ENCODE measurements at places on chromosomes 3 and 15.

DNA sequence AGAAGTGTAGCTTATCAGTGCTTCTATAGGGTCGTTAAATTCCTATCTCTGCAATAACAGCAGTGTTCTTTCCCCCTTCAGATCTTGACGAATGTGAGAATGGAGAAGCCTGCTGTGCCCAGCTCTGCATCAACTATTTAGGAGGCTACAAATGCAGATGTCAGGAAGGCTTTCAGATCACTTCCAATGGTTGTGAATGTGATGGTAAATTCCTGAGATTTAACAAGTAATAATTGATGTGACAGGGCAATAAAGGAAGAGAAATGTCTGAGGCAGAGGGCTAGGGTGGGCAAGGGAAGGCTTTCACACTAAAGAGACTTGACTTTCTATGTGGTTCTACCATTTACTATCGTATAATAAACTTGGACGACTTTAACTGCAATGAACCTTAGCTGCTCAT lies 711.7 kb upstream of the GOLIM4 start:
- no peak for DNase-seq

- no peak for DNase-seq
Measured at GRCh38 chr3:42719002-42719401, 16.4 kb upstream of the HHATL start.

DNA sequence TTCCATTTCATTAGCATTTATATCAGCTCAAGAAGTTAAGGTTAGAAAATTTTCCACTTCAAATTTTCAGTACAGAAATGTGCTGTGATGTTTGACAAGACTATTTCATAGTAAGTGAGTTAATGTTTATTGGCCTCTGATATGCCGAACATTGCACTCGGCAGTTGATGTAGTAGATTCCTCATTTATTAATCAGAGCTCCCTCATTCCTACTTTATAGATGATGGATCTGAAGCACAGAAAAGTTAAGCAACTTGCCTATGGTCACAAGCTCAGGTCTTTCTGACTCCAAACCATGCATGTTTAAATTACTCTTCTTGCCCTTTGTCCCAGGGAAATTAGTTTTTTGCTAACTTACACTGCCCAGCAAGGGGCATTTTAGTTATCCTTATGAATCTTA lies 92.0 kb downstream of the ATG7 start:
- DNase-seq = peak; percentile 5

- no peak for DNase-seq
Measured at GRCh38 chr3:94061297-94061696, 1.4 kb downstream of the DHFR2 start.

DNA sequence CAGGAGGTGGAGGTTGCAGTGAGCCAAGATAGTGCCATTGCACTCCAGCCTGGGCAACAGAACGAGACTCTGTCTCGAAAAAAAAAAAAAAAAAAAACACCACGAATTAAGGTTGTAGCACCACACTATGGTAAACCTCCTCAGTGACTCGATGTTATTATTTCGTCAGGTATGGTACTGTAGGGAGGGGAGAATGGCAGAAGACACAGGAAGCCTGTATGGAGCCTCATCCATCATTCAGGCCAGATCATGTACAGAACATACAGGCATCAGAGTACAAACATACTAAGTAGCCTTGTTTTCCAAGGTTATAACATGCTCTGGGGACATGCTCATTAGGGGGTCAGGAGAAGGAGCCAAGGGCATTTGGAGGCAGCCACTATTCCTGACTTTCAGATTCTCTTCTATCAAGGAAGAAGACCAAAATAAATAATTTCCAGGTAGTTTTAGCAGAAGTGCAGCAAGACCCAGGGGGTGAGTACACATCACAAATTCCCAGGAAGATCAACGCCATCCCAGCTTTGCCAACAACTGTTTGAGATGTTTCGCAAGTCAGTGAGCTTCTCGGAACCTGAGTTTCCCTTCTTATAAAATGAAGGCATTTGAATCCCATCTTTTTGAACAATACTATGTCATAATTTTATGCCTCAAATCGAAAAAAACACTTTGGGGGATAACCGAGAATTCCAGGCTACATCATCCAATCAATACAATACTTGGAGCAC lies 79.8 kb downstream of the FOXP1 start:
- DNase-seq = peak; percentile 50

DNA sequence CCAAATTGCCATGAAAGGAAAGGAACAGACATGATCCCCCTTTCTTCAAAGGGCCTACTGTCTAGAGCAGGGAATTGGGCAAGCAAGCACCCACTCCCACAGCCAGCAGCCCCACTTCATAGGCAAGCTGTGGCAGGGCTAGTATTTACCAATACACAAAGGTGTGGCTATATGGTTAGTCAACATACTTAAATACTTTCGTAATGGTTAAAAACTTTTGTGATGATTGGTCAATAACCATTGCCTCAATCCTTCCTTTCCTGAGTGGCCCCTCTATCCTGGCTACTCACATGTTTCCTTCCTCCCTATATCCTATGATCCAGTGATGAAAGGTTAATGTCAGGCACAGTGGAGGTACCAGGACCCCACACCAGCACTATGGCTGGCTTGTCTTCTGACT lies 30.1 kb upstream of the ARL8B start:
- no peak for DNase-seq

- DNase-seq = peak; percentile 6
Measured at GRCh38 chr15:74038707-74039655, 43.4 kb downstream of the GOLGA6A start.

- no peak for DNase-seq
Measured at GRCh38 chr3:85950435-85950834, 991.6 kb downstream of the CADM2 start.

DNA sequence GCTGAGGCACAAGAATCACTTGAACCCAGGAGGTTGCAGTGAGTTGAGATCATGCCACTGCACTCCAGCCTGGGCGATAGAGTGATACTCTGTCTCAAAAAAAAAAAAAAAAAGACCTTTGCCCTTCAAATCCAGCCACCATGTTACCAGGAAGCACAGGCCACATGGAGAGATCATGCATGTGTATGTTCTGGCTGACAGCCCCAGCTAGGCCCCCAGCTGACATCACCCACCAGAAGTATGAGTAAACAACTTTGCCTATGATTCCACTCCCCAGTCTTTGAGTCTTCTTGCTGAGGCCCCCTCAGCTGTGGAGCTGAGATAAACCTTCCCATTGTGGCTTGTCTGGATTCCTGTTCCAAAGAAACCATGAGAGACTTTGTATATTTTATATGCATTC lies 3.3 kb upstream of the ARIH2 start:
- no peak for DNase-seq

GRCh38 chr3:156519758-156520162 lies 35.2 kb downstream of the SSR3 start:
- no peak for DNase-seq

GRCh38 chr3:11080492-11080891 lies 73.8 kb upstream of the HRH1 start:
- DNase-seq = no peak

GRCh38 chr3:66931291-66931690 lies 66.8 kb upstream of the KBTBD8 start:
- DNase-seq = no peak

GRCh38 chr3:66454464-66454859 lies 46.4 kb downstream of the LRIG1 start:
- no peak for DNase-seq

DNA sequence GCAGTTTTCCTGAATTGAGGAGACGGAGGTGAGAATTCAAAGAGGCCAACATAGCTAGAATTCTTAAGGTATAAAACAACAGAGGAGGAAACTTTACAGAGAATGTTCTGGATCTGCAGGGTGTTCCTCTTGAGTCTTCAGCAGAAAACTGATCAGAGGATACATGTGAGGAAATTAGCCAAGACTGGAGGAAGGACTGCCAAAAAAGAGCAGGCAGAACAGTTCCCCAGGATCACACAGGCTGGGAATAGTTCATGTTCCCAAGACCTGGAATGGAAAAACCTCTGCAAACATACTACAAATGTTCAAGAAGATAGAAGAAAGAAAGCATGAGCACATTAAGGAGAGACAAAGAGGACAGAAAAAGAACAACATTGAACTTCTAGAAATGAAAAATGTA lies 7.5 kb downstream of the SLC49A4 start:
- DNase-seq = no peak

All from kidney glomerular epithelial cell (primary cell).